ENCODE measurements at places on chromosomes 7 and 10.
A peak's percentile ranks its signal among the peaks of the same experiment; 100 is the strongest.

DNA sequence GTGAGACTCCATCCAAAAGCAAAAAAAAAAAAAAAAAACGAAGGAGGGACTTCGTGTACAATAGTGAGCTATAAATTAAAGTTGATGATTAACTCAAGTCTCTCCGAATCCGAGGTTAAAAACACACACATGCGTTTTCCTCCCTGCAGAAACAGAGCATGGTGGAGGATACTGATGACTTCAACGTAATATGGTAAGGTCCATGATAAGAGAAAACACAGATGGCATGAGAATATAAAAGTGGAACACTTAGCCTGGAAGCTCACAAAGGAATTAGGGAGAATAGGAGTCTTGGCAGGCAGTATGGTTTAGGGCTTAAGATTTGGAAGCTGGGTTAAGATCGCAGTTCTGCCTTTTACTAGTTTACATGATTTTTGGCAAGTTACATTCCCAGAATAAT lies 20.1 kb upstream of the GSTK1 start:
- DNase-seq = no peak

DNA sequence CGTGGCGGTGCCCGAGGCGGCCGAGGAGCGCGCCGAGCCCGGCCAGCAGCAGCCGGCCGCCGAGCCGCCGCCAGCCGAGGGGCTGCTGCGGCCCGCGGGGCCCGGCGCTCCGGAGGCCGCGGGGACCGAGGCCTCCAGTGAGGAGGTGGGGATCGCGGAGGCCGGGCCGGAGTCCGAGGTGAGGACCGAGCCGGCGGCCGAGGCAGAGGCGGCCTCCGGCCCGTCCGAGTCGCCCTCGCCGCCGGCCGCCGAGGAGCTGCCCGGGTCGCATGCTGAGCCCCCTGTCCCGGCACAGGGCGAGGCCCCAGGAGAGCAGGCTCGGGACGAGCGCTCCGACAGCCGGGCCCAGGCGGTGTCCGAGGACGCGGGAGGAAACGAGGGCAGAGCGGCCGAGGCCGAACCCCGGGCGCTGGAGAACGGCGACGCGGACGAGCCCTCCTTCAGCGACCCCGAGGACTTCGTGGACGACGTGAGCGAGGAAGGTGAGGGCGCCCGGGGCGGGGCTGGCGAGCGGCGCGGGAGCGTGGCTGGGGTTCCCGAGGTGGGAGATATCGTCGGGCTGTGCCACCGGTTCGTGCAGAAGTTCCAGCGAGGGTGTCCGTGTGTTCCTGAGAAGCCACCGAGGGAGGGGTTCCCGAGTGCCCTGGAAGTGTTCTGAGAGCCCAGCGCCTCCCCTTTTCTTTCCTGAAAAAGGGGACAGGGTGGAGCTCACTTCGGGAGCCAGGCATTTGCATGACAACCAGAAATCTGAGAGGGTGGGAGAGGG lies 495 bp downstream of the EIF3B start:
- no peak for DNase-seq

DNA sequence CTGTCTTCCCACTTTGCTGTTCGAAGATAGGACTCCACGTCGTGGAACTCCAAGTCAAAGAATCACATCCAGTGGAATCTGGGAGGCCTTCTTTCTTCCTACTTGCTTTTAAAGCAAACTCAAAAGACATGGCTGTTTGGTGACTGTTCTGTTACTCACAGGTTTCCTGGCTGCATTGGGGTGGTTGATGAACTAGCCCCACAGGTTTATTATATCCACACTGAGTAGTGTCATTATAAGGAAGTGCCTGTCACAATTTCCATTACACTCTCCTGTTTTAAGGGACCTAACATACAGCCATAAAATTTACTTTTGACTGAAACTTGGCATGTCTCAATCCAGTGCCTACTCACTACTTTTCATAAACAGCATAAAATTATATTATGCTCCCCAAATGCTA lies 287.3 kb upstream of the SP4 start:
- no peak for DNase-seq

DNA sequence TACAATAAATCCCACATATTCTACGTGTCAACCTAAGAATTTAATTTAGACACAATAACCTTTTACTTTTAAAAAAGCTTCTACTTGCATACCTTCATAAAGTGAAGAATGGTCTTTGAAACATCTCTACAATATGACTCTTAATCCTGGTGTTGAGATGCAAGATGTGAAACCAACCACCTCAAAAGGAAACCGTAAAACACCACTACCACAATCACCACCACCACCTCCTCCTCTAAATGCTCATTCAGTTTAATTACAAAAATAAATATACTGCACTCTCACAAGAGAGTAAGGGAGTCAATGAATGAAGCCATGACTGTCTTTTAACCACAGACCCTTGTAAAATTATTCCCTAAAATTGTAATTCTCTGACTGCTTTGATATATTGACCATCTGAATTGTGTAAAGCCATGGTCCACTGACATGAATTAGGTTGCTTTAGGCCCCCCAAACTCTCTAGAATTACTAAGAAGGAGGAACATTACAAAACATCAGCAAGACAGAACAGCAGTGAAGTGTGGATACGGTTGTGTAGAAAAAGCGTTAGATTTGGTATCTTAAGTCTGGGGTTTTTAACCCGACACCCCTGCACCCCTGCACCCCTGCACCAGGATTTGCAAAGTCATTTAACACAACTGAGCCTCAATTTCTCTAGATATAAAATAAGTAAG lies 171.4 kb downstream of the SFMBT2 start:
- DNase-seq = no peak

GRCh38 chr10:78336402-78336791 lies 302.7 kb downstream of the RPS24 start:
- no peak for DNase-seq

- no peak for DNase-seq
Measured at GRCh38 chr10:76082232-76082631, 650.8 kb downstream of the LRMDA start.

- DNase-seq = no peak
Measured at GRCh38 chr7:7051206-7051877, 131.0 kb upstream of the C1GALT1 start.

DNA sequence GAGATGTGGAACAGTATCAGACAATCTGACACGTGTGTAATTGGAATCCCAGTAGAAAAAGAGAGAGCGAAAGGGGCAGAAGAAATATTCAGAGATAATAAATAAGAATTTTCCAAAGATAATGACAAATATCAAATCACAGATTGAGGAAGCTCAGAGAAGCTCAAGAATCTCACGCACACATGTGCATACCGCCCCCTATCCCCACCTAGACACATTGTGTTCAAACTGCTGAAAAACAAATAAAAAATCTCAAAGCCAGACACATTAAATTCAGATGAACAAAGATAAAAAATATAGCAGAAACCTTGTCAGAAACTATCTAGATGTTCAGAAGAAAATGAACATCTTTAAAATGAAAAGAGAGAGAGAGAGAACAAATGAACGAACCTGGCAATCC lies 17.2 kb downstream of the SFR1 start:
- no peak for DNase-seq

GRCh38 chr7:45000093-45001032 lies at the start of gene CCM2:
TSS of gene CCM2 (plus strand) at chr7:45000201. CDS start at chr7:45000334, 133 bp downstream.
- no peak for DNase-seq

DNA sequence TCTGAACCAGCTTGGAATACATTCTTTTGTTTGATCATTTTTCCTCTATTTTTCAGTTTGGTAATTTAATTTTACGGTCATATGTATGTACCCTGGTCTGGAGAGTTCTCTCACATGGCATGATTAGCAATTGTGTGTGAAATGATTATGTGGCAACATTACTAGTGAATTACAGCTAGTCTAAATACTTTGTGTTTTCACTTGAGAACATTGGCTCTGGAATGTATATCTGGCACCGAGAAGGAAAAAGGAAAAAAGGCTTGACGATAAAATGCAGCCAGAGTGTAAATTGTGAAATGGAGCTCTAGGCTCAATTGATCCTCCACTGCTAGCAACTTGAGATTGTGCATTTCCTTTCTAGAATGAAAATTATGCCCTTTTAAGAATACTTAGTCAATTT lies 397.2 kb downstream of the EXOC4 start:
- no peak for DNase-seq

DNA sequence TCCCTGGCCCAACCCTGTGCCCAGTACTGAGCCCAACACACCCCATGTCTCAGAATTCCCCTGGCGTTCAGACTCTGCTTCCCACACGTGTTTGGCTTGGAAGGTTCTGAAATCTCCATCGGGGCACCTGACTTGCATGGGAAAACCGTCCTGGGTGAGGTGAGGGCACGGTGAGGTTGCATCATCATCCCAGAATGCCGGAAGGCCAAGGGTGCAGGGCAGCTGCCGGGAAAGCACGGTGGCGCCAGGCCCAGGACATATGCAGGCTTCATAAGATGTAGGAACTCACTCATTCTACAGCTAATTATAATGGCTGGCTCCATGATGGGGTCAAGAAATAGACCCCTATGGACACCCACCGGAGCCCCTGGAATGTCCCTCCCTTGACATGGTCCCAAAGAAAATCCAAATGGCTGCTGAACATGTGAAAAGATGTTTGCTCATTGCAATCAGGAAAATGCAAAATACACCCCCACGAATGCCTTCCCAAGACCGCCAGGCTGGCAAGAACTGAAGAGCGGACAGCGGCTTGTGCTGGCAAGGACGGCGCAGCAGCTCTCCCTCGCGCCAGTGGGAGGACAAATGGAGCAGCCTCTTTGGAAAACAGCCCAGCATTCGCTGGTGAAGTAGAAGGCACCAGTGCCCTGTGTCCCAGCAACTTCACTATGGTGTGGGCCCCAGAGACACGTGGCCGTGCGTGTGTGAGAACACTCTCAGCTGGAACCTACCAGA lies 2.3 kb downstream of the KNDC1 start:
- DNase-seq = no peak

DNA sequence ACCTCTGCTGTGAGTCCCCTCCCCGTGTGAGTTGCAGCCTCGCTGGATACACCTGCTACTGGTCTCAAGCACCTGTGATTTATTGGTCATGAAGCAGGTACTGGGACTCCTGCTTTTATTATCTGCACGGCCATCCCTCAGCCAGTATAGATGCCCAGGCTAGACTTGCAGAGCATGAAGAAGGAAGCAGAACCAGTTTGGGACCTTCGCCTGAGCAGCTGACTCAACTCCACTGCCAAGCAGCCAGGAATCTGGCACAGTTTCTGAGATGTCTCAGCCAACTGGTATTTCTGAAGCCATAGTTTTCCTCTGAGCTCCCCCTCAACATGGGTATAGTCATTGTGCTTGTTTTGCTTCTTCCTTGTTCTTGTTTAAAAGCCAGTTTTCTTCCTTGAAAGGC lies 28.0 kb upstream of the SLC39A12 start:
- DNase-seq = no peak

- DNase-seq = peak; percentile 31
Measured at GRCh38 chr10:93288679-93289634, 193.2 kb downstream of the MYOF start.

DNA sequence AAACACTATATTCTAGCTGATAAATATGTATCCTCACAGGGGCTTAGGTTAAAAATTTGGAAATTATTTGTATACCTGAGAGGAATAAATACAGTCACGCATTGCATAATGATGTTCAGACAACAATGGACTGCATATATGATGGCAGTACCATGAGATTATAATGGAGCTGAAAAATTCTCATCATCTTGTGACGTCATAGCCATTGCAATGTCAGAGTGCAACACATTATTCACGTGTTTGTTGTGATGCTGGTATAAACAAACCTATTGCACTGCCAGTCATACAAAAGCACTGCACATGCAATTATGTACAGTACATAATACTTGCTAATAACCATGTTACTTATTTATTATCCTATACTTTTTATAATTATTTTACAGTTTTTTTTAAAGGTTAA lies 31.4 kb downstream of the STEAP1B start:
- no peak for DNase-seq

GRCh38 chr10:30351502-30351901 lies 2.4 kb upstream of the MTPAP start:
- DNase-seq = no peak

DNA sequence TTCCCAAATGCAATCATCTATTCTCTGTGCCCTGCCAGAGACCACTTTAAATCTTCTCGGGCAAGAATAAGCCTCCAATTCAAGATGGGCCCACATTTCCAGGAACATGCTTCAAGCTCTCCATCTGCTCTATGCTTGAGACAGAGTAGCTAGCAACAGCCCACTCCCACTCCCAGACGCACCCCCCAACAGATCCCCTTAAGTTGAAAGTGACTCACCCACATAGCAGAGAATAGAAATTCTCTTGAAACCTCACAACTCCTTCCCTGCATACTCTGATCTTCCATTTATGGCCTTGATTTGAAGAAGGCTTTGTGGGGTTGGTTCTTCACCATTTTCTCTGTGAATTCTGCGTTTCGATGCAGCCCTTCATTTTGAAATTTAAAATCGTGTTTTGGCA lies 604.0 kb downstream of the INHBA start:
- no peak for DNase-seq

DNA sequence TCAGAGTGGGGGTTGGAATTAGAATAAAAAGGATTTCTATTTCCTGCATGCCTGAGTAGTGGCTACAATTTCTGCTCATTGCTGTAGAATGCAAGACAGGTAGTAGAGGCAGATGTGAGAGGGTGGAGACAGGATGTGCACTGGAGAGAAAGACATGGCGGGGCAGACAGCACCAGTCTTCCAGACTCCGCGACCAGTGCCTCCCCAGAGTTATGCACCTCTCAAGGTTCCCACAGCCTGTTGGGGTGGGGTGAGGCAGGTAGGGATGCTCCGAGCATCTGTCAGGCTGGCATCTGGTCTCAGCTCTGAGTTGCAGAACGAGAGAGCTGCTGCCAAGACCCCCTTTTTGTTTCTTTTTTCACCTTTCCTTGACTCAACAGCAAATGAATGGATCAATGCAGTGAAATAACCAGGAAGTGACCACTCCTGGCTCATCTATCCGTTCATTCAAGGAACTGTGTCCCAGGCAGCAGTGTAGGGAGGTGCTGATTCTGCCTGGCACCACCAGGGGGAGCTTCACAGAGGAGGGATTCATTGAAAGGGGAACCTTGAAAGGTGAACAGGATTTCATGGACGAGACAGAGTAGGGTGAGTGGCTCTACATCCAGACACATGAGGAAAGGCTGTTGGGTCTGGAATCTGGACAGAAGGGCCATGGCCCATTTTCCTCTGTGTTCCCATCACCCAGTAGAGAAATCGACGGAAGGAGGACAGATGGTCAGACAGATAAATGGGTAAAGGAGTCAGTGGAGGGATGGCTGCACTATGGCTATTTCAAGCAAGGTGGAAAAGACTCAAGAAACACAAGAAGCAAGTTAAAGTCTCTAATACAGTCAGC lies 17.2 kb upstream of the SLC18A3 start:
- DNase-seq = peak; percentile 50

DNA sequence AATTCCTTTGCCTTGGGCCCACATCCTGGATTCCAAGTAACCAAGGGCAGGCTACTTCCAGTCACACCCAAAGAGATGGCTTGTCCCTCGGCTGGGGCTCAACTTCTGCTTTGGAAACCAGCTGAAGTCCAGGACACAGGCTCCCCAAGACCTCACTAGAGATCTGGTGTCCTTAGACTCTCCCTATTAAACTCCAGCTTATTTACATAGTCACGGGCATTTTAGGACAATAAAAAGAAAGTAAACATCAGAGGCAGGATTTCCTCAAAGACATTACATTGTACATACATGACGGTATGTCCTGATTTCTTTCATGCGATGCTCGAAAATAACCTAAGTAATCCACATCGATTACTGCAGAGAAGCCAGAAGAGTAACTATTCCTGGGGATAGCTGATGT lies 461.5 kb upstream of the C7orf33 start:
- DNase-seq = no peak
